ENCODE measurements at places on chromosomes 5 and 9.

DNA sequence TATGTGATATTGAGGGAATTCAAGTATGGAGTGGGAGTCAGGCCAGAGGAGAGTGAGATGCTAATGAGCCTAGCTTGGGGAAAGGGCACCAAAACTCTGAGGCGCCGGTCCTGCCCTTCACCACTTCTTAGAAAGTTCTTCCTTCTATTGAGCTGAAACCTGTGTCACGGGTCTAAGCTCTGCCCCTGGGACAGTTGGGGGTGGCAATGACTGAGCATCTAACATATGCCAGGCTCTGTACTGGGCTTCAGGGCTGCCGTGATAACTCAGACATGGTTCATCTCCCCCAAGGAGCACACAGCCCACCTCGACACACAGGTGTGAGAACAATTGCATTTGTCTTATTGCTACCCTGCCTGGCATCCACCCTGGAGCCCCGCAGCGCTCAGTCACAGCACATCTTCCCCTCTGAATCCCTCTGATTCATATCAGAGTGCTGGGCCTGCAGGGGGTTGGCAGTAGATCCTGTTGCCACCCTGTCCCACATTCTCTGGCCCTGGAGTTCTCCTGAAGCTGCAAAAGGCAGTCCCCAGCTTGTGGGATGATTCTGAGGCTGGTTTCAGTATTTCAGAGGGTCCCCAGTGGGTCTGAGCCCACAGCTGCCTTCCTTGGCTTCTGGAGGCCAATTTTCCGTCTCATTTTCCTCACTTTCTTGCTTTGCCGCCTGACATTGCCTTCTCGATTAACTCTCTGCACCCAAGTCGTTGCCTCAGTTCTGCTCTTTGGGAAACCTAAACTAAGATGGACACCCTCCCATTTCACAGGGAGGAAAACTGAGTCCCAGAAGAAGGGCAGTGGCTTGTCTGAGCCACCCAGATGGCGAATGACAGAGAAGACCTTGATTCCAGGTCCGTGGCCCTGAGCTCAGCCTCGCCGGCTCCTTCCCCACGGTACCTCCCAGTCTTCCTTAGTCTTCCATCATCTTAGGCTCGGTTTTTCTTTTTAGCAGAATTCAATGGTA, 42.5 kb downstream of the ALG2 start:
- no peak for DNase-seq

- DNase-seq: no peak
Observed at GRCh38 chr5:175689147-175689991, 31.5 kb downstream of the HRH2 start.

GRCh38 chr9:133795049-133795448, 56.9 kb upstream of the SARDH start:
- no peak for DNase-seq

DNA sequence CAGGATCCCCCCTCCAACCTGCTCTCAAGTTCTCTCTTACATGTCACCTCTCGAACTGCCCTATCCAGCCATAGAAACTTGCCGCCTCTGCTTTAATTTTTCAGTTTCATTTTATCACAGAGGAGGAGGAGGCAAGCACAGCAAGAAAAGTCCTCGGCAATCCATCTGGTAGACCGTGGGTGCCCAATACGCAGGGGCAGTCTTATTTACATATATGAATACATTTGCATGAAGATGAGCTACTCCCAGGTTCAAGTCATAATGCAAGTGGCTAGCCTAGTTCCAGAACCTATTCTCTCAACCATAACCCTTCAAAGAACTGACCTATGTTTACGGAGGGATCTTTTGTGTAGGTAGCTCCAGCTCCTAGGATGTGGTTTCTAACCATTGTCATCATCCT, 223.2 kb upstream of the PANK3 start:
- DNase-seq: no peak

DNA sequence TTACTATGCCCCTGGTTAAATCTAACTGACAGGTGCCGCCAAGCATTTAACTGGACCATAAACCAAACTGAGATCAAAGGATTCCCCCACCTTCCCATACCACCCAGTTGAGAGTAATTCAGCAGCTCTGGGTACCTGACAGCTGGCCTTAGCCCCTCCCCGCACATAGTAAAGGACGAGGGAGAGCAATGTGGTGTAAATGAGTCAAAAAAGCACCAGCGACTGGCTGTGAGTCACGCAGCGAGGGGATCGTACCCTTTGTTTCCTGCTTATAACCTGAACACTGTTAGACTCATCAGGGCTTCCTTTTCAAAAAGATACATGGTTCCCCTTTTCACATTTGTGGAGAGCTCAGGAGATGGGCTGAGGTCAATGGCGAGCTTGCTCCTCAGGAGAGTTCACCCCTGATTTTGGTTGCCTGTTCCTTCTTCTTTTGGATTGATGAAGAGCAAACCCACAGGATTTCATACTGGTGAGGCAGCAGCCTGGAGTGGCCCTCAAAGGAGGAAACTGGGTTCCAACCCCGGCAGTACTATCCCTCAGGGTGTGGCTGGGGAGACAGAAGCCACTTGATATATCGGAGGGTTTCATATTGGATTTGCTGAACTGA, 71.5 kb downstream of the ANKRD33B start:
- DNase-seq: peak; percentile 67

GRCh38 chr9:96540106-96540505, 79.5 kb downstream of the CDC14B start:
- DNase-seq: no peak

DNA sequence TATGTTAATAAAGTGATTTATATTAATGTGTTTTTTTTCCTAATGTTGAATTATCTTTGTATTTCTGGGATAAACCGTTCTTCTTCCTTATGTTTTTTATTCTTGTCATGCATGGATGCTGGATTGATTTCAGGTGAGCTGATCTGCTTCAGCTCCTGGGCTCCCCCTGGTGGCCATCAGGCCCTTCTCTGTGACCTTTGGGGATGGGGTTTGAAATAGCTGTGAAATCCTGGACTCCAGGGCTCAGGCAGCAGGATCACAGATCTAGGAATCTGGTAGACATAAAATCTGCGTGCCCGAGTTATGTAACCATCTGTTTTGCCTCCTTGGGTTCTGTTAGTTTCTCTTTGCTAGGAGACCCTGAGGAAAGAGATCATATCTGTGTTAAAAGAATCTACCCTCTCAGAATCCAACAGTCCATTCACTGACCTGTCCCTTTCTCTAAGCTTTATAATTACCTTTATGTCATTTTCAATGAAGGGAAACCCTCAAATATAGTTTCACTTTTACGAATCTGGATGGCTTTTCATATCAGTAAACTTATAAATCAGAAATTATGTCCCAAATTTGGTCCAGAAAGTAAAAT, 12.2 kb upstream of the OR13J1 start:
- peak; percentile 87 for DNase-seq

- no peak for DNase-seq
Observed at GRCh38 chr5:162837155-162837554, 600.2 kb upstream of the CCNG1 start.

DNA sequence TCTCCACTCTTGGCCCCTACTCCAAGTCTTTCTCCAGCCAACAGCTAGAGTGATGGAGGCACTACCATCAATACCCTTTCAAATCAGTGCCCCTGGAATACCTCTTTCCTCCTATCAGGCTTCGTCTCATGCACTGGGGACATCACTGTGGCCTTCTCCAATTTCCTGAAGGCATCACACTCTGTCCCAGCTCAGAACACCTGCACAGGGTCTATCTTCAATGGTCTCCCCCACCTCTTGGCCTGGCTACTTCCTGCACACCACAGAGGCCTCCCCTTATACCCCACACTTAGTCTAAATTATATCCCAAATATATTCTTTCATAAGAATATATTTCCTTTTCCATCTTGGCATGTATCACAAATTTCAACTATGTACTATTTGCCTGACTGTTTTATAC, 34.5 kb downstream of the ECPAS start:
- DNase-seq: no peak

DNA sequence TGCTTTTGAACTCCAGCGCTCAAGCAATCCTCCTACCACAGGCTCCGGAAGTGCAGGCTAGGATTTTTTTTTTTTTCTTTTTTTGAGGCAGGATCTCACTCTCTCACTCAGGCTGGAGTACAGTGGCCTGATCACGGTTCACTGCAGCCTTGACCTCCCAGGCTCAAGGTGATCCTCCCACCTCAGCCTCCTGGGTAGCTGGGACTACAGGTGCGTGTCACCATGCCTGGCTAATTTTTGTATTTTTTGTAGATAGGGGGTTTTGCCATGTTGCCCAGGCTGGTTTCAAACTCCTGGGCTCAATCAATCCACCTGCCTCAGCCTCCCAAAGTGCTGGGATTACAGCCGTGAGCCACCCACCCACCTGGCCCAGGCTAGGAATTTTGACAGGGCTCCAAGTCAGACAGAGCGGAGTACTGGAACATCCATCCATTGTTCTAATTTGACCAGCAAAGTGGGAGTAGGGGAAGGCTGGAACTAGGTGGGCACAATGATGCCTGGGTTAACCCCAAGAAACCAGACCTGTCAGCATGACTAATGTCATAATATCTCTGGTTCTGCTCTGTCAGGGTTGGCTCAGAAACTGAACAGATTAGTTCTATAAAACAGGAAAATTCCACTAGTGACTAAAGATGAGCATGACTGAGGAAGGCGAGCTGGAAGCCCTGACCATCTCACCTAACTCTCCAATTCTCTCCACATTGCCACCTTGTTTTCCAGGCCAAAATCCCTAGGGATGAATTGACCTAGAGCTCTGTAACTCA, 9.2 kb downstream of the ZBTB5 start:
- no peak for DNase-seq

DNA sequence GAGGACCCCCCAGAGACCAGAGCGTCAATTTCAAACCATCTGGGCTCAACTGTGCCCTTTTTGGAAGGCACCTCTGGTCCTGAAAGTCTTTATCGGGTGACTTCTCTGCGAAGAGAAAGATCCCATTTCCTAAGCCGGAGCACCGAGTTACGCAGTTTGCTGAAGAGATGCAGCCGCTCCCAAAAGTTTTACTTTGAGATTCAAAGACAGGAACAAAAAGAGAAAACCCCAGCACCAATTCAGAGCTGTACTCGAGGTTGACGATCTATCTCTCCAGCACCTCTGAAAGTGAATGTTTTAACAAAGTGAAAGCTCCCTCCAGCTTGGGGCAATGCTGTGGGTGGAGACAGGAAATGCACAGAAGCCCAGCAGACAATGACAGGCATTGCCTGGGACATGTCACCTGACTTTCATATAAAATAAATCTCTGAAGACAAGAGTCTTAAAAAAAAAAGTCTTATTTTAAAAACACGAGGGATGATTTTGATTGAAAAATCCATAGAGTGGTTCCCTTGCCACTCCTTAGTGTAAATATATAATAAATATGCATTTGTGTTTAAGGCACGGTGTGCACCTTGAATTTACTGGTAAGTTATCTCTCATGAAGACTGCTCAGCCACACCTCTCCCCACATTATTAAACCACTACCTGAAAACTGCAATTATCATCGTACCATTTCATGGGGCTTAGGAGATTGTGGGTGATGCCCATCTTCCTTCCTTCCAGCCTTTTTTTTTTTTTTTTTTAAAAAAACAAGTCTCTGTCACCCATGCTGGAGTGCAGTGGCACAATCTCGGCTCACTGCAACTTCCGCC, 79.9 kb downstream of the FNBP1 start:
- DNase-seq: peak; percentile 53

DNA sequence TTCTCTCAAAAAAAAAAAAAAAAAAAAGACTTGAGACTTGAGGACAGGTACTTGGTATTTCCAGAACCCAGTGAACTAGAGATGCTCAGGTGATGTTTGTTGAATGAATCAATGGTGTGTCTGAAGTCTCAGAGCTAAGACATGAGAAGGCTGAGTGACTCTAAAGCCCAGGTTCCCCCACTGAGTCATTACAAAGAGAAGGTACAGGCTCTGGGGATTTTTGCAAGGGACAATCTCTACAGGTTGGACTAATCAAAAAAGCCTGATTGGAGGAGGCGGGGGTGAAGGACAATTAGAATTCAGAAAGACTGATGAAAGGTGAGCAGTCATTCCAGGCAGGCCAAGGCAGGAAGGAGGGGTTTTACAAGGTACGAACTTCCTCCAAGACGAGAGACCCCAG, 8.2 kb upstream of the FABP6 start:
- DNase-seq: no peak

DNA sequence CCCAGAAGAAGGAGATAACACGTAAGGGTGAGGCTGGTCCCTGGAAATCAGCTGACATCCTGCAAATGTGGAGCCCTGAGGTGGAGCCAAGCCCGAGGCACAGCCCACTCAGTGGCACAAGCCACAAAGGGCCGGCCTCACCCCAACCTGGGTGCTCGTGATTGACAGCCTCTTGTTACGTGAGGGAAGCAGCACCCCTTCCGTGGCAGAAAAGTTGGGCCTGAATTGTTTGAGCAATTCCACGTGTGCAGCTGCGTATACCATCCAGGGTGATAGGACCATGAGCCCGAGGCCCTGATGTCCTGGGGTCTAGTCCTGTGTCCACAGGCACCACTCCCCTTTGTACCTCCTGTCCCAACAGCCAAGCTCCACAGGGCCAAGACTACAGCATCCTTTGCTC, 4.8 kb downstream of the ORM2 start:
- no peak for DNase-seq

DNA sequence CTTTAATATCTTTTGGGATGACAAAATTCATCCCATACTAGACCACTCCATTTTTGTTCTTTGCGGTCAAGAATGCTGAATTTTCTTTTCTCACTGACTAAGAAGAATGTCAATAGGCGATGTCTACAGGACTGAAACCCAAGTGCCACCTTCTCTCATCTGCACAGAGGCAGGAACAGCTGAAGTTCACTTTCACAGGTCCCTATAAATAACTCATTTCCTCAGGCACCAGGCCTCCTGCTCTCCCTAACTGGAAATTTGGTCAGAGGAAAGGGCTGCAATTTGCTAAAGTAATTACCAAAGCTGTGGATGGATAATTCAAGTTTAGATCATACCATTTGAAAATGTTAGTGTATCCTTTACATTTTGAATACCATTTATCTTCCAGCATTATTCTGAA, 142.9 kb downstream of the DIRAS2 start:
- no peak for DNase-seq

- no peak for DNase-seq
Observed at GRCh38 chr5:107776506-107776905, 105.8 kb upstream of the EFNA5 start.

GRCh38 chr9:95770653-95771131, 104.8 kb upstream of the ERCC6L2 start:
- DNase-seq: no peak

DNA sequence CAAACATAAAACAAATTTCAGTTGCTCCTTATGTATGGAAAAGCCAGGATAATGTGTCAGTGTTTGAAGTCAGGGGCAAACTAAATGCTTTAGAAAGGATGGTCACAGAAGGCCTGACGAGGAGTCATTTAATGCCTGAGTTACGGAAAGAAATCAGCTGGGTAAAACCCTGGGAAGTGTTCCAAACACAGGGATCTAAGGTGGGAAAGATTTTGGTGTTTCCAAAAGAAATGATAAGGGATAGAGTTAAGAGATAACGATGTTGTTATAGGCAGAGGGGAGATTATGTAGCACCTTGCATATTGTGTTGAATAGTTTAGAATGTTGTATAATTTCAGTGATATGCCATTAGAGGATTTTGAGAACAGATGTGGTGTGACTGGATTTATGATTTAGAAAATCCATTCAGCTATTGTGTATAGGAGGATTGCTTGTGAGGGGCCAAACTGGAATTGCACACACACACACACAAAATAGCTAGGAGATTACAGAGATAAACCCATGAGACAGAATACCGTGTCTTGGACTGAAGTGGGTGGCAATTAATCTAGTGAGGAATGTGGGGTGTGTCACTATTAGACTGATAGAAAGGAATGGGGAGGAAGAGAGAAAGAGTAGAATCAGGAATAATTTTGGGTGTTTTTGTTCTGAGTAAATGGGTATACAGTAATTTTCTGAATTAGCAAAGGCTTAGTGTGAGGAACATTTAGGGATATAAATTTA, 274.2 kb upstream of the DAB2 start:
- no peak for DNase-seq

GRCh38 chr9:119487118-119487827, 118.0 kb upstream of the BRINP1 start:
- no peak for DNase-seq
